Nephron progenitor cell (in vitro differentiated cells): ENCODE measurements at places on chromosomes 11 and 22.

- no peak for DNase-seq
Observed at GRCh38 chr22:37413546-37413945, 13.7 kb downstream of the ELFN2 start.

GRCh38 chr11:71991494-71991893, 7.2 kb upstream of the IL18BP start:
- DNase-seq, result no peak

DNA sequence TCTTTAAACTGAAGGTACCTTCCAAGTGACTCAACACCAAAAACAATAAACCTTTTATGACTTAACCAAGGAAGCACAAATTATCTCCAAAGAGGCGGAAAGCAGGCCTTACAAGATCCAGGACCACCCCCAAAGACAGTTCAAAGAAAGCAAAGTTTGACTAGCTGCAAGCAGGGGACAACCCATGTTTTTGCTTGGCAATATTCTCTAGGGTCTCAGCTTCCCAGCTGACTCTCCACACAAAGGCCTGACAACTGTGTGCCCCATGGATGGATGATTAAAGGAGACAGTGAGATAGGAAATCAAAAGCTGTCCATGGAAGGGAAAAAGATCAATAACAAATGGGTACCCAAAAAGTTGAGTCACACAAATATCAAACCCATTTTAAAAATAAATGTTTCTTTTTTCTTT, 232.2 kb downstream of the DDX10 start:
- DNase-seq, result no peak

DNA sequence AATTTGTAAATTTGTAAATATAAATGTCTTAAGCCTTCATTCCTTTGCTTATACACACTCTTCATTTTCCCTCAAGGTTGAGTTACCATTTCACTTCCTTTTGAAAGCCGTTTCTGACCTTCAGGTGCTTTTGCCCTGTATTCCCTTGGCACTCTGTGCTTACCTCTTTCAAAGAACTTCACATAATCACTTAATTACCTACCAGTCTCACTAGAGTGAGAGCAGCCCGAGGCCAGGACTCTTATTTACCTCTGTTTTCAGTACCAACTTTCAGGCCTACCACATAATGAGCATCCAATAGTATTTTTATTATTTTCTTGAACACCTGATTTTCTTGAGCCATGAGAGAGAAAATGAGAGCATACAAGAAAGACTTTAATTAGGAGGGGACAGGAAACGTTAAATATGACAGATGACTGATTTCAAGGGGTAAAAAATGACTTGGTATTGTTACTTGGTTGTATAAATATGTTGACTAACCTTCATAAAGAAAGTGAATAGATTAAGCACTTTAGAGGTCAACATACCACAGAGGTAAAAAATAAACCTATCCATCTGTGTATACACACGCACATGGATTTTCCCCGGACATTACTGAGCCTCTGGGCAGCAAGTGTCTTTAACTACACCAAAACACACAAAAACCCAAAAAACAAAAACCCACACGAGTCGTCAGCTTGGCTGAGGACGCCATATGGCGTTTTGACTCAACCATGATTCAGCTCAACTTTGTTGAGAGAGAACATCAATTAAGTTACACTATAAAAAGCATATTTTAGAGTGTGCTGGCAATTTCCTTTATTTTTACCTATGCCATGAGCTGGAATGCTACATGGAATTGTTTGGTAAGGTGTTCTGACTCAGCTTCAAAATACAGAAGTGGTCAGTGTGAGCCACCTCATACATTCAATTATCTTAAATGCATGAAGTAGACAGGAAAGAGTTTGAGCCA, 7.6 kb downstream of the ATXN10 start:
- no peak for DNase-seq

- DNase-seq, result no peak
Observed at GRCh38 chr11:75767228-75767572, 1.4 kb upstream of the DGAT2 start.

DNA sequence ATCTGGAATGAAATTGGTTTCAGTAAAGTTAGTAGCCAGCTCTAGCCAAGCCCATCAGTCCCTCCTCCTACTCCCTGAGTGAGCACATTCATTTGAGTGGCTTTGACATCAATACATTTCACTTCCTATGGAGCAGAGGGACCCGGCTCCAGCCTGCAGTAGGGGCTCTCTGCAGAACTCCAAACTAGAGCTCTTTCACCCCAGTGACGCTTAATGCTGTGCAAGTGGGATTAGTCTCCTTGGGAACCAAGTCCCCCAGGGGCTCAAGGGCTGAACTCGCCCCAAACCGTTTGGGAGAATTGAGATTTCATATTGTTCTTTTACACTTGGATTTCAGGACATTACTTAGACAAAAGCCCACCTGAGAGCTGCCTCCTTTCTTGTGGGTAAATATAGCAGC, 4.4 kb upstream of the FAM181B start:
- DNase-seq, result no peak

GRCh38 chr22:22770280-22770871, 117.2 kb upstream of the IGLL5 start:
- peak; percentile 81 for DNase-seq

GRCh38 chr11:27254744-27255446, 108.1 kb downstream of the CCDC34 start:
- DNase-seq, result no peak

- no peak for DNase-seq
Observed at GRCh38 chr11:119905162-119905561, 176.2 kb upstream of the NECTIN1 start.

DNA sequence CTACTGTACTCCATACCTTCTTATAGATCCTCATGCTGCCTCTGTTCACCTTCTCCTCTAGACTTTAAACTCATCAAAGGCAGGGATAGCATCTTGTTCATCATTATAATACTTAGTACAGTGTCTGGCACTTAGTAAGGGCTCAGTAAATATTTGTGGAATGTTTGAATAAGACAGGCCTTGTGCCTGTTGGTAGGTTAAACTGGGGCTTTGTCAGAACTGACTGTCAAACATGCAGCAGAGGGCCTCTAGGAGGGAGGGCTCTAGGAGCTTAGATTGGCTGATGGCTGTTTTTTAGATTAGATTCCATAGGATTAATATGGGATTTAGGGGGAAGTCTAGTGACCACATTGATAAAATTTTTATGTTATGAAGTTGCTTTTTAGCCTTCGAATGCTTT, 70.8 kb downstream of the RNF169 start:
- DNase-seq, result no peak

DNA sequence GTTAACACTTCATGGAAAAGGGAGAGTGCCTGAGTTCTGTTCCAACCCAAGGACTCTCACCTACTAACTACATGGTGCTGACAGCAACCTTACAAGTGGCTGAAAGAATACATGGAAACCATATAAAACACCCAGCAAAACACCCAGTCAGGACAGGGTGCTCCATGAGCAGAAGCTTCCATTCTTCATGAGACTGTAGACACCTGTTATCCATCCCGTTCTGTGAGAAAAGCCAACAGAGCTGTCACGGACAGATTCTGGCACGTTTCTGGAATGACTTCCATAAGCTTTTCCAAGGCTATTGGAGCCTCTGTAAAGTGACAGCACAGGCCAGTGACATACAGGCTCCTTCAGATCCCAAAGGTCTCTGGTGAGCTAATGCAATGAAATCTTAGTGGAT, 23.2 kb downstream of the PRR14L start:
- no peak for DNase-seq

DNA sequence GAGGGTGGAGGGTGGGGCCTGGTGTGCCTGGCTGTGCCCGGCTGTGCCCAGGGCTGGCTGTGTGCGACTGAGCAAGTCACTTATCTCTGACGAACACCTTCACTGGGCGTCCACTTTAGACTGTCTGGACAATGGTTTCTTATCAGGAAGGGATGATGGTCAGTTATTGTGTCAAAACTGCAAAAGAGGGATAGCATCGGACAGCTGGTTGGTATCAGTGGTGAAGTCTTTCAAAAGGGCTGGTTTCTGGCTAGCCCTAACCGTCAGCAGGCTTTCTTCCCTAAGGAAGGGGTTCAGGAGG, 4.1 kb upstream of the MGAT3 start:
- DNase-seq, result no peak

DNA sequence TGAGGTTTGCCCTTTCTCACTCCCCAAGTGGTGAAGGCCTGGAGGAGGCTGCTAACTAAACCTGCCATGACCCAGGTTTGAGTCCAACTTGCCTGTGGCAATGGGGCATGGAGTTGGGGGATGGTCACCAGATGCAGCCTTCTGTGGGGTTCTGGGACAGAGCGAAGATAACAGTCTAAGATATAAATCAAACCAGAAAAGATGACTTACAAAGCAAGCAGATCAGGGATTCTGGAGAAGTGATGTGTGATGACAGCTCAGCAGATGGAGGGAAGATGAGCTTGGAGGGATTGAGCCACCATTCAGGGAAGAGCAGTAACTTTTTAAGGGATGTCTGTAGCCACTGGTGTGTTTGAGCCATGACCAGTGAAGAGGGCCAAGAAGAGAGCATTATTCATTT, 63.6 kb downstream of the MTNR1B start:
- DNase-seq, result no peak

DNA sequence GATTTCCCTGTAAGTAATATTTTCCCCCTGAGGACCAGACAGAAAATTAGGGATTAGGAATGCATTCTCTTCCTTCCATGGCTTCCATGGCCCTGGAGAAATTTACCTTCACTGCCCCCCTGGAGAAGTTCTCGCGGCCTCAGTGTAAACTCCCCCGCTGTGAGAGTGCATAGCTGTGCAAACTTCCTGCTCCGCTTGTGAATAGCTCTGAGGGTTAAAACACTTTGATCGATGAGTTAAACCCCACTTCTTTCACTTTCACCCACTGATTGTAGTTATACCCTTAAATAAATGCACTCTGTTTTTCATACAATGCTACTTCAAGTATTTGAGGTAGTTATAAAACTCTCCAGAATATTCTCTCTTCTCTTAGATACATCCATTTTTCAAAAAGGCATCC, 190.8 kb downstream of the DSCAML1 start:
- DNase-seq, result no peak

DNA sequence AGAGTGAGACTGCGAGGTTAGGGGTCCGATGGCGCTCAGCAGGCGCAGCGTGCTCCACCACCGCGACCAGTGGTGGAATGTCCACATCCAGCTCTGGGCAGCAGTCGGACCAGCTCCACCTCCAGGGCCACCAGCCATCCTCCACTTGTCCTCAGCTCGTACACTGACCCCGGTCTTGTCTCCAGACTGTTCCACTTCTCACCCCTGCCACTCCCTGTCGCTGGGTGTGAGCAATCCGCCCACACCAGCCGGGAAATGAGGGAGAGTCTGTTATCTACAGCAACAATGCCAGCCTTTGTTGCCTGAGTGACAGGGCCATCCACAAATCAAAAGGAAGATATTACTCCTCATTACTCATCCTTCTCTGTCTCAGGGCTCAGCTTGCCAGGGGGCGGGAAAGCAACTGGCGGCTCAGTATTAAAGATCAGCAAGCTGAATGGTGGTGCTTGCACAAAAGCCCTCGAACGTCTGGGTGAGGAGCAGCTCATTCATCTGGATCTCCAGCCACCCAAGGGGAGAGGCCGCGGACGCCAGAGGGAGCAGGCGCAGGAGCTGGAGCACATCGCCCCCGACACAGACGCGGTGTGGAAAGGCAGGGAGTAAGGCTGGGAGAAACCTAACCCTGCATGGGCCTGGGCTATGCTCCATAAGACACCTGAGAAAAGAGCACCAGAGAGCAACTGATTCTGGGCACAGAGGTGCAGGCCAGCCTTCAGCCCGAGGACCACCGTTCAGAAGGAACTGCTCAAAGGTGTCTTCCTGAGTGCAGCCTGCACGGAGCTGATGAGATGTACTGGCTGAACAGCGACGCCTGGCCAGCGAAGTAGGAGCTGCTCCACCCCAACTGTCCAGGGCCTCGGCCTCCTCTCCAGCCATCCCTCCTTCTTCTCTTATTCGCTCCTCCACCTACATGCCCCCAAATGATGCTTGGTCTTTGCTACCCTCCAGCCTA, 21.9 kb downstream of the IGSF9B start:
- no peak for DNase-seq

DNA sequence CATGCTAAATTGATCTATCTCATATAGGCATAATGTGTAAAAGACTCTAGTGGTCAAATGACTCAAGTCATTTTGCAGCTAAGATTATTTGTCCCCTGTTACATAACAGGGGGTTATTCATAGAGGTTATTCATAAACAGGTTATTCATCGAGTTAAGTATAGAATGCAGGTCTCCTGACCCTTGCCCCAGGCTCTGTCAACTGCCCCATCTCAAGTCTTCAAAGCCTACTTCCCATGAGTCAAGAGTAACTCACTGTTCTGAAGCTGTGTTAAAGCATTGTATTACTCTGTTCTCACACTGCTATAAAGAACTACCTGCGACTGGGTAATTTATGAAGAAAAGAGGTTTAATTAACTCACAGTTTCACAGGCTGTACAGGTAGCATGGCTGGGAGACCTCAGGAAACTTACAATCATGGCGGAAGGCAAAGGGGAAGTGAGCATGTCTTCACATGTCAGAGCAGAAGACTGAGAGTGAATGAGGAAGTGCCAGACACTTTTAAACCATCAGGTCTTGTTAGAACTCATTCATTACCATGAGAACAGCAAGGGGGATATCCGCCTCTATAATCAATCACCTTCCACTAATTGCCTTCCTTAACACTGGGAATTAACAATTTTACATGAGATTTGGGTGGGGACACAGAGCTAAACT, 226.2 kb upstream of the BLID start:
- DNase-seq, result no peak

GRCh38 chr11:134459246-134460061, 47.4 kb upstream of the B3GAT1 start:
- no peak for DNase-seq

DNA sequence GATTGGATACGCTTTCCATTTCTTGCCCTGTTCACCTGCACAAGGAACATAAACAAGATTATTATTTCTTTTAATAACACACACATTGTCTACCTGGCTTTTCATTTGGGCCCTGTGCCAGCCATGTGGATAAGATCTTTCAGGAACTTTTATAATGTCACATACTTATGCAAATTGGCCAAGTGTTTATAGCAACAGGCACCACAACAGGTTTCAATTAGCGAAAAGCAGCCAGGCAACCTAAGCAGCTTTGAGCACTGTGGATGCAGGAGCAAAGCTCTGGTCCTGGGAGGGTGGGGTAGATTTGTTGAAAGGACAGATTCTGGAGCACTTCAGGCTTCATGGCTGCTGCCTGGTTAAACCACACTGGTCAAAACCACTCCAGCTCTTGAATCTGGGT, 217.4 kb downstream of the BARX2 start:
- no peak for DNase-seq

DNA sequence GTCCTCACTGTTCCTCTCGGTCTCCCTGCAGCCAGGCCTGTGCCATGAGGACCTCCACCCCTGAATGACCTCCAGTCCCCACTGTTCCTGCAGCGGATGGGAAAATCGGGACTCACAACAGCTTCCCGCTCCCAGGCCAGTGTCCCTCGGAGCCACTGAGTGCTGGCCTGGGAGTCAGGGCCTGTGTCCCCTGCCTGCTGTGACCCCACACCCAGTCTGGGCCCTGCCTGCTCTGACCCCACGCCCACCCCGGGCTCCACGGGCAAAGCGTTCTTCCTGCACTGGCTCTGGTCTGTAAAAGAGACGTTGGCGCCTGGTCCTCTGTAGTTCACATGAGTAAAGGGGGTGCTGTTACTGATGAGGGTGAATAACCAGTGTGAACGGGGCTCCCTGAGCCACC, 73.0 kb upstream of the SHISAL1 start:
- DNase-seq, result no peak

GRCh38 chr11:2525166-2525861, 80.5 kb downstream of the KCNQ1 start:
- DNase-seq, result peak; percentile 4

- DNase-seq, result peak; percentile 98
Observed at GRCh38 chr11:73779084-73779902, 8.4 kb upstream of the MRPL48 start.
